ENCODE measurements at places on chromosomes 11 and 22. TPM values are rescaled to one million over a fixed set of nuclear protein-coding genes. Genes with fewer than 3 reads are reported as not detected.

DNA sequence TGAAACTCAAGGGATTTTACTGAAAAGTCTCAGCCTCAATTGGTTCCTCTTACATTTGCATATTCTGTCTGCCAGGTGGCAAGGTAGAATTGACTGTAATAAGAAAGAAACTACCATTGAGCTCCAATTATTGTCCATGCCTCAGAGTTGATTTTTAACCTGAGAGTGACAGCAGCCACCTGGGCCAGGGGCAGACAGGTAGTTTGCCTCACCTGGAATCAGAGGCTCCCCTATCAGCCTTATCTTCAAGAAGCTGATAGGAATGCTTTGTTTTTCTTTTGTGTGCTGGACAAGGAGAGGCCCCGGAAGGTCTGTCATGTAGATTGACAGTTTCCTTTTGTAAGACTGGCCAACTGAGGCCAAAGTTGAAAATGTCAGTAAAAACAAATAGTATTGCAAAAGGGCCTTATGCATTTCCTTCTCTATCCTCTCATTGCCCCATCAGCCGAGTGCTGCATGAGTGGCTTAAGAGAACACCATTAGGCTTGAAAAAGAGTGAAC is 34.1 kb downstream of the CD44 start:
- DNase-seq: no peak

DNA sequence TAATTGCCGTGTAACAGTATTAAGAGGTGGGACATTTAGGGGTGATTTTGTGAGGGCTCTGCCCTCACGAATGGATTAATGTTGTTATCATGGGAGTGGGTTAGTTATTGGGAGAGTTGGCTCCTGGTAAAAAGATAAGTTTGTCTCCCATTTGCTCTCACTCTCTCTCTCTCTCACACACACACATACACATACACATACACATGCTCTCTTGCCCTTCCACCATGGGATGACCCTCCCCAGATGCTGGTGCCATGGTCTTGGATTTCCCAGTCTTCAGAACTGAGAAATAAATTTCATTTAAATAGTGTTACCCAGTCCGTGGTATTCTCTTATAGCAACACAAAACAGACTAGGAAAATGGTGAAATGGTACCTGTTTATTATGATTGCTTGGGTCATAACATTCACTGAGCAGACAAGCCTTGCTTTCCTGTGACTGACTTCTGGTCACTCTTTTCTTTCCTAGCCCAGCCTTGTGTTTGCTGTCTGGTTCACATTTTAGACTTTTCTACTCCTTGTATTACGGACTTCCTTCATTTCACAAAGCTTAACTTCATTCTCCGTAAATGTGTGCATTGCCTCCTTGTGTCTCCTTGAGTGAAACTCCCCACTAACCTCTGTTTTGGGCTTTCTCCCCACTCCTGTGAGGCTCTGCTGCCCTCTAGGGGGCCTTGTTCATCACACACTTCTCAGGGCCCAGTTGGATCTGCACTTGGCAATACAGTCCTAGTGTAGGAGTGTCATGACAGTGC is 206.5 kb upstream of the CTSC start:
- peak; percentile 43 for DNase-seq

DNA sequence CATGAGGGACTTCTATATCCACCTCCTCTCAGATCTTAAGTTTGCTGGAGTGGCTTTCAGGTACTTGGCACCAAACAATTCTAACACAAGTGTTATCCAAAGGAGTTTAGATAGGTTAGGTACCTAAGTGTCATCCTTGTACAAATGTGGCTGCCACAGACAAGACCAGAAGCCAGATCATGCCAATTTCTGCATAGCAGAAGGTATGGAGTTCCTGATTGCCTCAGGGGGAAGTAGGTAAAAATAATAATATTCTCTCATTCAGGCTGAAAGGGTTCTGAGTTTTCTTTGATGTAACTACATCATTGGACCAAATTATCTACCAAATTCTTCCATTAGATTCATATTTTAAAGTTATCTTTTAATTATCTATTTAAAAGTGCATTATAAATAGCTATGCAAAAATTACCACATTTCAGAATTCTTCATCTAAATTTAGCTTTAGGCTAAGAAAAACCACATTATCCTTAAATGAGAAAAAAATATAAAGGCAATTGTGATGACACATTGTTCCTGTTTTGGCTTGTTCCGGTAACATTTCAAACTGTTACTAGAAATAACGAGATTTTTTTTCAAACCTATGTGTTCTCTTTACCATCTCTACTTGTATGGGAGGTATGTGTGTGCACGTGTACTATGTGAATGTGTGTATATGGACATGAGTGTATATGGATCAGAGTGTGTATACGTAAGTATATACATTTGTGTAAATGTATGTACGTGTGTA is 66.2 kb upstream of the POU2AF2 start:
- DNase-seq: no peak

GRCh38 chr11:29129844-29130243 is 887.0 kb downstream of the KCNA4 start:
- DNase-seq: no peak

- DNase-seq: no peak
These were observed 56.1 kb upstream of the CRTAM start for GRCh38 chr11:122782222-122782621.

- peak; percentile 78 for DNase-seq
These were observed 12.8 kb downstream of the MAPK8IP2 start for GRCh38 chr22:50613291-50613981.

GRCh38 chr11:100561323-100561722 is 125.8 kb upstream of the ARHGAP42 start:
- no peak for DNase-seq

DNA sequence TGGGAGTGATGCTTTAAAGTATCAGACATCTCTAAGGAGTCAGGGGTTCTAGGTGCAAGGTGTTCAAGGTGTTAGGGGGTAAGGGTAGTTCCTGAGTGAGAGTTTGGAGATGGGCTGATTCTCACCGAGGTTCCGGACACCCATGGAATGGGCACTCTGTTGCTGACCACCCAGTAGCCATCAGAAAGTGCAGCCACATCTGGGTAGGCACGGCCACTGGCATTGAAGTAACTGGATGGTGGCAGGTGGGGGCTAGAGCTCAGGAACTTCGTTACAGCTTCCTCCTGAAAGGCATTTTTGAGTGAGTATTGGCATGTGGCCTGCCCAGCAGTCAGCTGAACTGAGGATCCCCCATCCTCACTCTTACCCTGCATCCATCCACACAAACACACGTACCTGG is 3.0 kb upstream of the TAF10 start:
- DNase-seq: no peak

Gene ANO5
- total RNA-seq: 1.6 TPM
